Esophagus squamous epithelium (tissue), 5 donors: ENCODE measurements at places on chromosomes 16 and 17.

DNA sequence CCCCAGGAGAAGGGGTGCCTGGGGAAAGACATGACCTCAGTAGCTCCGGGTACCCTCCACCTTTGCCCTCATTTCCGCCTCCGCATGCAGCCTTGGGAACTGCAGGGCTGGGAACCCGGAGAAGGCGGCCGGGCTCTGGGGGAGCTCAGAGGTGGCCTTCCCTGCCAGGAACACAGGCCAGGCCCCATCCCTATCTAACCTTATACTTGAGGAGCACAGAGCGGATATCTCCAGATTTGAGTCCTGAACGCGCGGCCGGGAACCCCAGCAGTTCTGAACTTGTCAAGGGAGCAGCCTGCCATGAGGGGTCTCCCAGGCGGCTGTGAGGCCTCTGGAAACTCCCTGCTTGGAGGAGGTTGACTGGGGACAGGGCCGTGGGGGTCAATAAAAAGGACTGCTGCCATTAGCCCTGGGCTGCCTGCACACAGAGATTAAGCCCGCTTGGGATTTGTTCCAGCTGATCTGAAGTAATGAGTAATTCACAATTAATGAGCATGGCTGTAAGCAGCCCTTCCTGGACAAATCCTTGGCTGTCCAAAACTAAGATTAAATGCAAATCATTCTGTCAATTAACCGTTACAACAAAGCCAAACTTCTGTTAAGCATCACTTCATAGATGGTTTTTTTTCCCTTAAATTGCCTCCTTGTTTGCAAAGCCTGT lies 26.3 kb upstream of the METRNL start:
- H3K4me3 ChIP-seq: no peak overlapping the region
- no peak for DNase-seq
- peak overlapping the region; percentile 37 for H3K27ac ChIP-seq
- no peaks in the 10 kb centered on the region for H3K27me3 ChIP-seq
- H3K36me3 ChIP-seq: no peaks in the 10 kb centered on the region

- DNase-seq: no peak
- no peak overlapping the region for H3K4me3 ChIP-seq
- no peaks in the 10 kb centered on the region for H3K36me3 ChIP-seq
- no peak overlapping the region for H3K27ac ChIP-seq
- H3K27me3 ChIP-seq: no peaks in the 10 kb centered on the region
- H3K4me1 ChIP-seq: no peaks in the 10 kb centered on the region
Measured at GRCh38 chr17:28270926-28271325, 48.1 kb upstream of the TMEM97 start.

GRCh38 chr16:88197481-88198456 lies 185.0 kb upstream of the ZNF469 start:
- H3K36me3 ChIP-seq: no peaks in the 10 kb centered on the region
- H3K4me3 ChIP-seq: no peak overlapping the region
- H3K27me3 ChIP-seq: no peaks in the 10 kb centered on the region
- H3K27ac ChIP-seq: no peak overlapping the region
- DNase-seq: no peak

DNA sequence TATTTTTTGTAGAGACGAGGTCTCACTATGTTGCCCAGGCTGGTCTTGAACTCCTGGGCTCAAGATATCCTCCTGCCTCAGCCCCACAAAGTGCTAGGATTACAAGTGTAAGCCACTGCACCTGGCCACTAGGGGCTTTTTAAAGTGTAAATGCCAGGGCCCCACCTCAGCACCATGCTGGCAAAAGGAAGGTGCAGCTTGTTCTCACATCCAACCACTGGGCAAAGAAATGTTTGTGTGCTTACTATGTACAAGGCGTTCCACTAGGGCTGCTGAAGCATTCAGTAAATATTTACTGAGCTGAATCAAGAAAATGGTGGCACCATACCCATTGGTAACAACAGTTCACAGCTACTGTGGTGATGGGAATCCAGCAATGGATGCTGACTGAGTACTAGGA lies 22.6 kb downstream of the COG1 start:
- no peak overlapping the region for H3K4me3 ChIP-seq
- no peaks in the 10 kb centered on the region for H3K27me3 ChIP-seq
- H3K27ac ChIP-seq: no peak overlapping the region
- H3K4me1 ChIP-seq: no peaks in the 10 kb centered on the region

DNA sequence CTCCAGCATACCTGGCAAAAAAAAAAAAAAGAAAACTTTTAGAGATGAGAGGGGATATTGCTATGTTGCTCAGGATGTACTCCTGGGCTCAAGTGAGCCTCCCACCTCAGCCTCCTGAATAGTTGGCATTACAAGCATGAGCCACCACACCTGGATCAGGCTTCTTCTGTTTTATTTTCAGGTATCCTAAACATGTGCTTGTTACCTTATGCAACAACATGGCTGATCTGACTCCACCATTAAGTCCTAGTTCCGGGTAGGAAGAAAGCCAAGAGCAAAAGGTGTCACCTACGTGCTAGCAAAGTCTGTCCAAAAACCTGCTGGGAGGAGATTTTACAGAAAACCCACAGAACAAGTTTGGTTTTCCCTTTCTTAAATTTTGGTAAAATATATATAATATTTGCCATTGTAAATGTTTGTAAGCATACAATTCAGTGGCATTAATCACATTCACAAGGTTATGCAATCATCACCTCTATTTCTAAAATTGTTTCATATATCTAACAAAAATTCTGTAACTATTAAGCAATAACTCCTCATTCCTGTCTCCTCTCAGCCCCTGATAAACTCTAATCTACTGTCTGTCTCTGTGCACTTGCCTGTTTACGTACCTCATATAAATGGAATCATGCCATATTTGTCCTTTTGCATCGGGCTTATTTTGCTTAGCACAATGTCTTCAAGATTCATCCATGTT lies 9.1 kb upstream of the CACNG3 start:
- no peaks in the 10 kb centered on the region for H3K27me3 ChIP-seq
- no peaks in the 10 kb centered on the region for H3K4me1 ChIP-seq
- no peaks in the 10 kb centered on the region for H3K36me3 ChIP-seq

DNA sequence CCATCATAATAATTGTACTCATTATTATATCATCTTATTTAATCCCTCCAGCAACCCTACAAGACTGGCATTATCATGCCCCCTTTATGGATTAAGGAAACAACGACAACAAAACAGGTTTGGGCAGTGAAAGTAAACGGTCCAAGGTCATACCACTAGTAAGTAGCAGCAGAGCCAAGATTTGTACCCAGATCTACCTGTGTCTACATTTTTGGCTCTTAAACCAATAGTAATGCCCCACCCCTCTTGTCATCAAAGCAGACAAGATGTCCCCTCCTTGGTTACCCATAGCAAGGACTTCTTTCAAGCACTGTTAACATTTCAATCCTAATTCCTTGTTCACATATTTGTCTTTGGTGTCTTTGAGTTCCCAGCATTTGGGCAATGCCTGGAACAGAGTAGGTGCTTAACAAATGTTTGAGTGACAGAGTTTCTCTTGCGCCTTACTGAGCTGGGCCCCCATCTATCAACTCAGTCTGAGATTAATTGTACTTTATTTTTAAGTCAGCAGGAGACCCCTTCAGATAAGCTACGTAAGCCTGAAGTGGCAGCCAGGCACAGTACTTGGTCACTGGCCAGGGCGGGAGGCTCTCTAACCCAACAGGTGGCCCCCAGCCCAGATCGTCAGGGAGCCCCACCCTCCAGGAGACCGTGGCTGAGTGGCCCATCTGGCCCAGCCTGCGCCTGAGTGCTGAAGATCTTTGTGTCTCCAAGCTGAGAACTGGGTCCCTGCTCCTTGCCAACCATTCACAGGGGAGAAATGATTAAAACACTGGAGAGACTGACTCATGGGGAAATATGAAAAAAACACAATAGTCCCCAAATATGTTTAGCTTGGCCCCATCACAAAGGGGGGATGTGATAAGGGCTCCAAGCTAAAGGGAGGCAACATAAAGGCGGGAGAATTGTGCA lies 75.8 kb downstream of the AXIN2 start:
- no peak overlapping the region for H3K4me3 ChIP-seq
- H3K36me3 ChIP-seq: no peaks in the 10 kb centered on the region
- DNase-seq: no peak
- no peak overlapping the region for H3K27ac ChIP-seq
- peaks cover 3% of the 10 kb centered on the region for H3K4me1 ChIP-seq

DNA sequence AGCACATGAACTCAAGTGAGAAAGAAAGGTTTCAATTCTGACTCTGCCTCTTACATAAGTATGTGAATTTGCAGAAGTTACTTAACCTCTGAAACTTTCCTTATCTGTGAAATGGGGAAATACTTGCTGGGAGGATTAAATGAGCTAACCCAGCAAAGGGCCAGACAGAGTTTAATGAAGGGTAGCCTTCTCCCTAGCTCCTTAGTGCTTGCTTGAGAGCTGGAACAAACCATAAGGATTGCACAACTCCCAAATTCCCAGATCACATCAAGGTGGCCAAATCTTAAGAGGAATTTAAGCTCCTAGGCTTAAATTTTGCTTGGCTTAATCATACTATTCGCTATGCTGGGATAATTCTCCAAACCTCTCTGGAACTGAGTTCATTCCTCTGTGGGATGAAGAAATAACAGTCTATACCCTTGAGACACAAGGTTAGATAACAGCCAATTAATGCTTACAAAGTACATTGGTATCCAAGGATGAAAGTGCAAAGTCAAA lies 11.8 kb upstream of the WSB1 start:
- no peaks in the 10 kb centered on the region for H3K27me3 ChIP-seq
- no peak for DNase-seq
- no peak overlapping the region for H3K27ac ChIP-seq
- H3K36me3 ChIP-seq: no peaks in the 10 kb centered on the region

DNA sequence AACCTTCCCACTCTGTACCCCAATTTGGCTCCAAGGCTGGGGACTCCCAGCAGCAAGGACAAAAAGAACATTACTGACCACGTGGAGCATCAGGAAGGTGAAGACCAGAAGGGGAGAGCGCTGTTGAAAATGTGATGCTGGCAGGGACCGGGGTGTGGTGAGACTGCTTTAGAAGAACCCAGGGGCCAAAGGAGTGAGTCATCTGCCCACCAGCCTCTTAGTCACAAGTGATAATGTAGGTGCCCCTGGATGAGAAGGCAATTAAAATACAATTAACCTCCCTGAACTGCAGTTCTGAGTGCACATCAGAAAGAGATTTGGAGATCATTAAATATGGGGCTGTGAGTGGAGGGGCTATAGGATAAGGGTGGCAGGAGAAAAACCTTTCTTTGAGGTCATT lies 366.6 kb upstream of the CCL2 start:
- H3K27ac ChIP-seq: no peak overlapping the region
- H3K4me1 ChIP-seq: no peaks in the 10 kb centered on the region
- no peaks in the 10 kb centered on the region for H3K36me3 ChIP-seq
- DNase-seq: no peak
- no peaks in the 10 kb centered on the region for H3K27me3 ChIP-seq
- H3K4me3 ChIP-seq: no peak overlapping the region

DNA sequence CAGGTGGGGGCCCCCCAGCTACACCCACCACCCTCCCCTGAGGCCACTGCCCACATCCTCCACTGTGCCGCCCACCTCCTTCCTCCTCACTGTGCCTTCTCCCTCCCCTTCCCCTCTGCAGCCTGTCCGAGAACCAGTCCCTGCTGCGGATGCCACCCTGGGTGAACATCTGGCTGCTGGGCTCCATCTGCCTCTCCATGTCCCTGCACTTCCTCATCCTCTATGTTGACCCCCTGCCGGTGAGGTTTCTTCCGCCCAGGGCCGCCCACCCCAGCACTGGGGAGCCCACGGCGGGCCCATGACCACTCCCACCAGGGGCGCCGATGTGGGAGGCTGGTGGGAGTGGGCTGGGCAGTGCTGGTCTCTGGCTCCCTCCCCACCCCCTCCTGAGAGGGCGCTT lies 22.1 kb downstream of the RABEP2 start:
- no peak overlapping the region for H3K4me3 ChIP-seq

GRCh38 chr17:44266402-44267164 lies 1.4 kb downstream of the SLC4A1 start:
- no peaks in the 10 kb centered on the region for H3K4me1 ChIP-seq
- no peak for DNase-seq
- no peaks in the 10 kb centered on the region for H3K27me3 ChIP-seq
- no peaks in the 10 kb centered on the region for H3K36me3 ChIP-seq

DNA sequence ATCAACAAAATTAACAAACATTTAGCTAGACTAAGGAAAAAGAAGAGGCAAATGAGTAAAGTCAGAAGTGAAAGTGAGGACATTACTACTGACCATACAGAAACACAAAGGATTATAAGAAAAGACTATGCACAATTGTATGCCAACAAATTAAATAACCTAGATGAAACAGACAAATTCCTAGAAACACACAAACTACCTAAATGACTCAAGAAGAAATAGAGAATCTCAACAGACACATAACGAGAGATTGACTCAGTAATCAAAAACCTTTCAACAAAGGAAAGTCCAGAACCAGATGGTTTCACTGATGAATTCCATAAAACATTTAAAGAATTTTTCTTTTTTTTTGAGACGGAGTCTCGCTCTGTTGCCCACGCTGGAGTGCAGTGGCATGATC lies 35.7 kb upstream of the MYLK3 start:
- no peak for DNase-seq
- H3K27me3 ChIP-seq: no peaks in the 10 kb centered on the region
- no peak overlapping the region for H3K4me3 ChIP-seq

DNA sequence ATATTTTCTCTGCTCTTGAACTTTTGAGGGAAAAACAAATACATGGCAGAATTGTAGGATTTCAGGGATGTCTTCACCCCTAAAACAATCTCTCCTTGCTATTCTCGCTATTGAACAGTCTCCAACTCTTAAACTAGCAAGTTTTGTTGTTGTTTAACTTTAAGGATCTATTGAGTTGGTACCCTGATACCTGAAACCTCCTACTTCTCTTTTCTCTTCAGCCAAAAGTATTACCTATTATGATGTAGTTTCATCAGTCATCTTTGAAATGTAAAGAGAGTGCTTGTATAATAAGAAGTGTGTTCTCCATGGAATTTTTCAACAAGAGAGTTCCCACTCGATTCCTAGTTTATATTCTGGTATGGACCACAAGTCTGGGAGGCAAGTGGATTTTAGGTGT lies 211.6 kb upstream of the TBX2 start:
- no peaks in the 10 kb centered on the region for H3K27me3 ChIP-seq
- DNase-seq: no peak
- no peak overlapping the region for H3K4me3 ChIP-seq
- H3K36me3 ChIP-seq: no peaks in the 10 kb centered on the region

DNA sequence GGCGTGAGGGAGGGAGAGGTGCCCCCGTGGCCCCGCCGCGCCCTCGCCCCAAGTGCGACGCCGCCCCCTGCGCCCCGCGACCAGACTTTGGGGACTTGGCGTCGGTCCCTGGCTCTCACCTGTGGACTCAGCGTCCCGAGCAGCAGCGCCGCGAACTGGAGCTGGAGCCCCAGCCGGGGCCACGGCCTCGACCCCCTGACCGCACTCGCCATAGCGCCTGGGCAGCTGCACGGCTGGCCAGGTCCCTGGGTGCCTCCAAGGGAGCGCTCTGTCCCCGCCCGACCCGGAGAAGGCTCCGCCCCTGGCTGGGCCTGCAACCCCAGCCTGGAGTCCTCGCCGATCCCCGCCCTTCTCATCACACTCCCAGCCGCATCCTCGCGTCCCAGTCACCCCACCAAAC lies at the start of gene ERN2:
TSS of gene ERN2 (minus strand) at position 247 of the 400 bp plus-strand sequence. CDS start at position 212, 35 bp downstream.
- peaks cover 15% of the 10 kb centered on the region for H3K4me1 ChIP-seq
- no peak for DNase-seq
- peak within 1 kb of the TSS; percentile 47 for H3K4me3 ChIP-seq
- no peak within 1 kb of the TSS for H3K27ac ChIP-seq
- H3K27me3 ChIP-seq: peaks cover 8% of the 10 kb centered on the region
- H3K36me3 ChIP-seq: no peaks in the 10 kb centered on the region

GRCh38 chr17:79001190-79002020 lies 8.2 kb downstream of the CANT1 start:
- no peak for DNase-seq
- peaks cover 70% of the 10 kb centered on the region for H3K36me3 ChIP-seq
- H3K27ac ChIP-seq: no peak overlapping the region
- H3K27me3 ChIP-seq: no peaks in the 10 kb centered on the region

GRCh38 chr16:15649727-15650018 lies 372 bp upstream of the NDE1 start:
- DNase-seq: no peak
- H3K4me1 ChIP-seq: peaks cover 26% of the 10 kb centered on the region
- peak overlapping the region; percentile 96 for H3K27ac ChIP-seq
- no peaks in the 10 kb centered on the region for H3K27me3 ChIP-seq
- H3K4me3 ChIP-seq: peak overlapping the region; percentile 86
